ENCODE measurements at places on chromosomes 11 and 22.
A peak's percentile ranks its signal among the peaks of the same experiment; 100 is the strongest.

DNA sequence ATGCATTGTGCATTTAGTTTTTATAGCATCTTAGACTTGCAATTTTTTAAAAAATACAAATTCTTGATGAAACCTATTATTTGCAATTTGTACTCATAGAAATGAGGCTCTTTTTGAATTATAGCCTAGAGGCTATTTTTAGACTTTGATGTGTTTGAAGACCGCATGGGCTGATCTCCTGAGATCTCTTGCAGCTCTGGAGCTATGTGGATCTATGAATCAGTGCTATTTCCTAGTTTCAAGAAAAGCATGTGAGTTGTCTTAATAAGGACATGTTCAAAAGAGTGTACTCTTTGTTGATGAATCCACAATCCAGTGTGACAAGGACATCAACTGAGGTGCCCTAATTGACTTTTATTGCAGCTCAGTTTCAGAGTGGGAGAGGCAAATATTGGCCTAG, 620.5 kb downstream of the ETS1 start:
- no peak for DNase-seq

- DNase-seq: no peak
These were observed 217.5 kb upstream of the SORL1-AS1 start for GRCh38 chr11:121670266-121670665.

- DNase-seq: peak; percentile 84
These were observed 28.5 kb upstream of the RBX1 start for GRCh38 chr22:40922484-40923303.

DNA sequence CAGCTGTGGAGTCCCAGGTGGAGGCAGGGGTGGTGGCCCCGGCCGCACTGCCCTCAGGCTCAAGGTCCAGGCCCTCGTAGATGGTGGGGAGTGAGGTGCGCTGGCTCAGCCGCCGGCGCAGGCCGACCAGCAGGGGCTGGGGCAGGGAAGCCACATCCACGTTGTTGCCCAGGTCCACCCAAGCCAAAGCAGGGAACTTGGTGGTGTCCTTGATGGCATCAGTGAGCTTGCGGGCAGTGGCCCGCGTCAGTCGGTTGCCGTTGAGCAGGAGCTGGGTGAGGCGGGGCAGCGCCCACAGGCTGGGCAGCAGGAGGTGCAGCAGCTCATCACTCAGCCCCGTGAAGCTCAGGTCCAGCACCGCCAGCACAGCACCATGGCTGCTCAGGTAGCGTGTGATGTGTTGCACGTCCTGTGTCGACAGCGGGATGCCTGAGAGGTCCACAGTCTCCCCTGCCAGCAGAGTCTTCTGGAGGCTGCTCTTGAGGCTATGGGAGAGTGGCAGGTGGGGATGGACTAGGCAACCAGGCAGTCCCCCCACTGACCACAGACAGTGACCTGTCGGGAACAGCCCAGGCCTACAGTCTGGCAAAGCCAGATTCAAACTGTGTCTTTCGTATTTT, 6.8 kb downstream of the LRRC75B start:
- no peak for DNase-seq

GRCh38 chr11:115425816-115426215, 78.4 kb downstream of the CADM1 start:
- no peak for DNase-seq

- no peak for DNase-seq
These were observed 70.6 kb upstream of the MPEG1 start for GRCh38 chr11:59283311-59283710.

GRCh38 chr22:46104170-46104880, 46.0 kb upstream of the PPARA start:
- DNase-seq: no peak

GRCh38 chr11:14202251-14203196, 156.5 kb downstream of the RRAS2 start:
- no peak for DNase-seq

- DNase-seq: no peak
These were observed 18.9 kb downstream of the MRPL16 start for GRCh38 chr11:59791639-59792038.
